ENCODE measurements at places on chromosomes 5 and 9. TPM values are rescaled to one million over a fixed set of nuclear protein-coding genes. Genes with fewer than 3 reads are reported as not detected.

Gene DOCK2
- total RNA-seq = 3.5 TPM

Gene GRIA1
- not detected for total RNA-seq

Gene PCDHB15
- 0.06 TPM for total RNA-seq

Gene UBLCP1
- 33.8 TPM for total RNA-seq

Gene NME5
- total RNA-seq = not detected

Gene DNM1
- total RNA-seq = 88.2 TPM

Gene KIF24
- 4.1 TPM for total RNA-seq

Gene PTPRD
- 0.13 TPM for total RNA-seq

Gene SOX30
- 0.05 TPM for total RNA-seq

Gene MAMDC2
- total RNA-seq = 0.20 TPM

Gene HSPB3
- total RNA-seq = not detected

Gene SPAAR
- total RNA-seq = not detected

Gene DNAJC18
- total RNA-seq = 8.2 TPM

Gene SHB
- 58.5 TPM for total RNA-seq

Data from A549 treated with DMSO at 1 μM for 4 hours (cell line).